Osteocyte (in vitro differentiated cells): ENCODE measurements at places on chromosomes 11 and 22. TPM values are rescaled to one million over a fixed set of nuclear protein-coding genes. Genes with fewer than 3 reads are reported as not detected.

DNA sequence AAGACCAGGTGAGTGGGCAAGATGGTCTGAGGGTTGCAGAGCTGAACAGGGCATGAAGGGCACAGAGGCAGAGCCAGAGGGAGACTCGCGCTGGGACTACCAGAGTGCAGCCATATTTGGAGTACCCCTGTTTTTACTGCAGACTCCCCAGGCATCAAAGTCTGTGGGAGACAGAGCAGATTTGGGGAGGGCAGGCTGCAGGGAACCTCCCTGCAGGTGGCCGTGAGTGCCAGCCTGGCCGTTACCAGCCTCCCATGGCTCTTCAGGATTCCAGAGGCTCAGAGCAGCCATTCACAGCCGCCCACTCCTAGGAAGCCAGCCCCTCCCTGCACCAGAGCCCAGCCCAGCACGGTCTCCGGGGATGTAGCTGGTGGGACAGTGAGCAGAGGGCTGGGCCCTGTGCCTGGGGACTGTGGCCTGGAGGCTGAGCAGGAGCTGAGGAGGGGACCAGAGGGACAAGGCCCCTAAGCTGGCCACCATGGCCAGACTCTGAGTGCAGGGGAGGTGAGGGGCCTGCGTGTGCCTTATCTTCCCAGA, at the start of gene SEPTIN3:
Gene SEPTIN3 (plus strand): TSS at position 334 of the 537 bp plus-strand sequence. CDS start 2,050 bp downstream, outside the sequence.
- no peak for DNase-seq

GRCh38 chr11:132334769-132335280, 964.4 kb downstream of the NTM start:
- DNase-seq, result no peak

Gene KDELR3
- total RNA-seq, result 39.3 and 49.3 TPM in 2 replicates

Gene MPZL3
- total RNA-seq, result 0.37 and 0.40 TPM in 2 replicates

- no peak for DNase-seq
These were observed 23.8 kb downstream of the CAPRIN1 start for GRCh38 chr11:34075178-34075820.

- DNase-seq, result peak; percentile 76
These were observed 5.5 kb downstream of the C11orf21 start for GRCh38 chr11:2295971-2296912.
